ENCODE measurements at places on chromosomes 12 and 14.

DNA sequence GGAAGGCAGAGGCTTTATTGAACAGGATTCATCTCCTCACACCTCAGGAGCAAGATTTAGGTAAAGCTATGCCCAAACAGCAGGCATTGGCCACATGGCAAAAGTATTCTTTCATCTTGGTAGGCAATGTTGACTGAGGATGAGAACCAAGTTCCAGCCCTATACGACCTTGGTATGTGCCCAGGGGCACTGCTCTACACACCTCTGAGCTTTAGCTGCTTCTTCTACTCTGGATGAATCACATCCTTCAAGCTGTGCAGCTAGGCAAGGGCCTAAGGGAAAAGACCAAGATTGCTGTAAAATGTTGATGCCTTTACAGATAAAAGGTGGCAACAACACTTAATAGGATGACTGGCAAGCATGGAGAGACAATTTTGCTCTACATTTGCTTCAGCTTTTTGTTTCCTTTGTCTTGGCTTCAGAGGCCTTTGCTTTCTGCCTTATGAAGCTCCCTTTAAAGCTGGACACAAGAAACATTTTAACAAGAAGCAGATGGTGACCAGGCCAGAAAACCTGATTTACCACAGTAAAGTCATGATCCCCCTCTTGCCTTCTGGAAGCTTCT lies 183.3 kb upstream of the KITLG start:
- DNase-seq: no peak

DNA sequence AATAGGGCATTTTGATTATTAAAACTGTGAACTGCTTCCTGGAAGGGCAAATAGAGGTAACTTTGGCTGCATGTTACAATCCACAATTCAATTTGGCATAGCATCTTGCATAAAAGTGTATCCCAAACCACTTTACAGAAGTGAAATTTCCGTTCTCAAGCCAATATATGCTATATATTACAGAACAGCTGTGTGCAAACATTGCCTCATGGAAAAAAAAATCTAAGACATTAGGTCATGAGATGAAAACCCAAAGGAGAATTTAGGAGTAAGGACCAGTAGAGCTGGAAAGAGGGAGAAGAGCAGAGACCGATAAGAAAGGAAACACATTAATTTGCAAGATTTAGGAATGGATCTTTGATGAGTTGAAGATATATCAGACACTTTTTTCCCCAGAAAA lies 239.2 kb downstream of the PAX9 start:
- no peak for DNase-seq

GRCh38 chr12:2559931-2560330 lies 234.8 kb upstream of the FKBP4 start:
- no peak for DNase-seq

- no peak for DNase-seq
These were observed 30.7 kb downstream of the ADGRD1 start for GRCh38 chr12:130984183-130985058.

DNA sequence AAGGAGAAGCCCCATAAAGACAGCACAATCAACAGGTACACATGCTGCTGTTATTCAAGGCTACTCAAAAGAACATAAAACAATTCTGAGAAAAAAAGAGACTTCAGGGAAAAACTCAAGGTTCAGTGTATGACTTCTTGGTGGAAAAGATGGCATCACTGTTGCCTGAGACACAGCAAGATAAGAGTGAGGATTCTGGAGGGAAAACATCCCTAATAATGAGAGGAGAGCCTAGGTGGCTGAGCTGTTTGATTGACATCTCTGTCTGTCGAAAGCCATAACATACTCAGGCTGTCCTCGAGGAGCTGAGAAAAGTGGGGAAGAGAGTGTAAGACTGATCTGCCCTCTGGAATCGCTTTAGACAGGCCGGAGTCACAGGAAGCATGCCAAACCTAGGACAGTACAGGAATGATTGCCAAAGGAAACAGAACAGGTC lies 193.4 kb upstream of the AMIGO2 start:
- DNase-seq: no peak

DNA sequence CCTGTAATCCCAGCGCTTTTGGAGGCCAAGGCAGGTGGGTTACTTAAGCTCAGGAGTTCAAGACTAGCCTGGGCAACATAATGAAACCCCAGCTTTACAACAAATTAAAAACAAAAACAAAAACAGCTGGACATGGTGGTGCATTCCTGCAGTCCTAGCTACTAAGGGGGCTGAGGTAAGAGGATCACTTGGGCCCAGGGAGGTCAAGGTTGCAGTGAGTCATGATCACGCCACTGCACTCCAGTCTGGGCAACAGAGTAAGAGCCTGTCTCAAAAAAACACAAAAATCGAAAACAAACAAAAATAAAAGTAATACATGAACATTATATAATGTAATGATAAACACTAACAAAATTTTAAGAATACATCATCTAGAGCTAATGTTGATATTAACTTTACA lies 46.2 kb upstream of the GRIP1 start:
- DNase-seq: no peak
